Upper lobe of left lung (tissue), 6 donors: ENCODE measurements at places on chromosomes 1 and 21.

GRCh38 chr1:224106568-224107281, 7.2 kb upstream of the FBXO28 start:
- DNase-seq = peak; percentile 51

GRCh38 chr1:44721485-44722361, 9.2 kb downstream of the RNU5D-1 start:
- DNase-seq = no peak

DNA sequence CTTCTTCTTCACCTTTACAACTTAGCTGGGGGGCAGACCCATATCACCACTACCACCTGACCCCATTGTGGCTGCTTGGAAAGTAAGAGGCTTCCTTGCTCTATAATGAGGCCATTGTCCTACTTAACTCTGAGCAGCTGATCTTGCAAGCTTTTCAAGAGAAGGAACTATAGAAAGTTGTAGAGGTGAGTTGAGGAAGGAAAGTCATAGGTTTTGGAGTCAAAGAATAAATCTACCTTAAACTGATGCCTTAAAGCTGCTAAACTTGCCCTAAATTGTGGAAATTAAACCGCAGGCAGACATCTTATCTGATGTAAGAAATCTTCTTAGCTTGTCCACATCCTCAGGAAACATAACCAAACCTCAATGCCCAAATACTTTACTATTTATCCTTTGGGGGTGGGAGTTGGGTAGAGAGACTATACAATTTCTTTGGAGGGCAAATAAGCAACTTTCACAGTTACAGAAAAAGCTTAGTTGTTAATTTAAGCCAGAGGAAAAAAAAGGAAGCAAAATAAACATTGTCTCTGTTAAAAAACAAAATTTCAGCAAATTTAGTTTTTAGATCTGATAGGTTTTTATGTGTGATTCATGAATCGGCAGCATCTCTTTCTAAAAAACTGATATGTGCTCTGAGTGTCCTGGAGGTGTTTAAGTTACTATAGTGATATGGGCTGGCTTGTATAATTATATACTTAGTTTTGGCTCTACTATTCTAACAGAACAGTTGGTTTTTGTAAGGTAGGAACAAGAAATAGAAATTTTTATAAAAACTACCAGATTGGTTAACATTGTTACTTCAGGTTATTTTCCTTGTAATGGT, 4.7 kb downstream of the IL23R start:
- no peak for DNase-seq

DNA sequence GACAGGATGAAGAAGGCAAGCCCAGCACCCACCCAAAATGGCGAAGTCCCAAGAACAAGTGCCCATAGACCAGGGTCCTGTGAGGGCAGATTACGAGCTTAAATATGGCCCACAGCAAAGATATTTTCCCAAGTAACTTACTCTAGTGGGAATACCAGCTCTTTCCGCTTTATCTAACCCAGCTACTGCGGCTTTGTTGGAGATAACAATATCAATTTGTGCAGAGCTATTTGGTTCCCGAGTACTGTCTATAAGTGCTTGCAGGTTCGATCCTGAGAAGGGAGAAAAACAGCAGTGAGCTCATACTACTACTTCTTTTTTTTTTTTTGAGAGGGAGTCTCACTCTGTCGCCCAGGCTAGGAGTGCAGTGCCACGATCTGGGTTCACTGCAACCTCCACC, 14.3 kb upstream of the DNAJC28 start:
- DNase-seq = no peak

DNA sequence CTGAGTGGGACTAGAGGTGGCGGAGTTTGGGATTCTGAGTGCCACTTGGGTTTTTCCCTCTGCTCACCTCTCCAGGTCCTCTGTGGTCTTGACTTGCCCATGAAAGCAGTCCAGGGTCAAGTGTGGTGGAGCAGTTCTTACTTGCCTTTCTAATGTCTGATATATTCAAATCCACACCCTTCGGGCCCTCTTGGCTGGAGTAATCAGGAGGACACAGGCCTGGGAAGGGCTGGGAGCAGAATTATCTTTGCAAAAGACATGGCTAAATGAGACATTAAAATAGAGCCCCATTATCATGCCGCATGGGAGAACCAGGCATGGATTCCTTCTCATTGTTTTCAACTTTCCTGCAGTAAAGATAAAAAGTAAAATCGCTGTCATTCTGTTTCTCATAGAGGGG, 74.0 kb downstream of the NFASC start:
- DNase-seq = no peak

DNA sequence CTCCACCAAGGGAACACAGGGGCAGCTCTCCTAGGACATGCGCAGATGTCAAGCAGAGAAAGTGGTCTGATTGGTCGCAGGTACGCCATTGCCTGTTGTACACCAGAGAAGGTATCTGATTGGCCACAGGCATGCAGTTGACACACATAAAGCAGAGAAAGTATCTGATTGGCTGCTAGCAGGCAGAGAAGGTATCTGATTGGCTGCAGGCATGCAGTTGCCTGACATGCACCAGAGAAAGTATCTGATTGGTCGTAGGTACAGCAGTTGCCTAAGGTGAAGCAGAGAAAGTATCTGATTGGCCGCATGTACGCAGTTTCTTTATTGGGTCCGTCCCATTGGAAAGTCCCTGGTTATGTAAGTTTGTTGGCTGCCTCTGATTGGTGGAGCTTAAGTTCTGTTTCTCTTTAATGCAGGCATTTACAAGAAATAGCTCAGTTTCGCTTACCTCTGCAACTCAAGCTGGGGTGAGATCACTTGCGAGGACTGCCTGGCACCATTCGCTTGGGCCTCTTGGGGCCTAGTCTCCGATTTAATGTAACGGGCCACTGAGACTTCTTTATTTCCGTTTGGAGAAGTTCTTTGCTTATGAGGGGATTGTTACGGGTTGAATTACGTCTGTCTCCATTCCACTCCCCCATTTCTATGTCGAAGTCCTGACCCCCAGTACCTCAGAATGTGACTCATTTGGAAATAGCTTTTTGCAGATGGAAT, 74.2 kb downstream of the SIK1 start:
- DNase-seq = no peak

DNA sequence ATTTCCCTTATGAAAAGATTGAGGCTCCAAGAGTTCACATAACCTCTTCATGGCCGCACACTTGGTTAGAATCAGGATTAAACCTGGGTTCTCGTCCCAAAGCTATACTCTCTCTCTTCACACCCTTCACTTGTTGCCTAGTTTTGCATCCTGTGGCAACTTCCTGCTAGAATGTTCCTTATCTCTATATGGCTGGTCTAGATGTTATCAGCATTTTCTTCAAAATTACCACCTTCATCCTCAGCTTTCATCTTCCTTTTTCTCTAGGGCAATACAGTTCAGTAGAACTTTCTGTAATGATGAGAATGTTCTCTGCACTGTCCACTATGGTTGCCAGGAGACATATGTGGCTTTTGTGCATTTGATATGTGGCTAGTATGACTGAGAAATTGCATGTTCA, 31.1 kb upstream of the BCAR3 start:
- no peak for DNase-seq

- DNase-seq = no peak
These were observed 53.1 kb upstream of the CTPS1 start for GRCh38 chr1:40926441-40926840.

DNA sequence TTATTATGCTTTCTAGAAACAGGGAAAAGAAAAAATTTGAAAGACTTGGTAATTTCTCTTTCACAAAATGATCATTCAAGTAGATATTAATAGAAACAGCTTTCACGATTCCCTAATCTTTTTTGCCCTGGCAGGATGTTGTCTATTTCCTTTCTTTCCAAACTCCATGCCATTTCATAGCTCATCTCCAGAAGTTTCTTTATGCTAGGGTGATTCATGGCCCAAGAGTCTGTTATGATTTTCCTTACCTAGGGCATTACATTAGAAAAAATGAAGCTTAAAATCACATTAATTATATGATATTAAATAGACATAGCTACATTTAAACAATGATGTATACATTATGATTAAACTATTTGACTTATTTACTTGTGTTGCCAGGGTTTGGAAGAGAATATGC, 762.1 kb downstream of the LTN1 start:
- DNase-seq = no peak

DNA sequence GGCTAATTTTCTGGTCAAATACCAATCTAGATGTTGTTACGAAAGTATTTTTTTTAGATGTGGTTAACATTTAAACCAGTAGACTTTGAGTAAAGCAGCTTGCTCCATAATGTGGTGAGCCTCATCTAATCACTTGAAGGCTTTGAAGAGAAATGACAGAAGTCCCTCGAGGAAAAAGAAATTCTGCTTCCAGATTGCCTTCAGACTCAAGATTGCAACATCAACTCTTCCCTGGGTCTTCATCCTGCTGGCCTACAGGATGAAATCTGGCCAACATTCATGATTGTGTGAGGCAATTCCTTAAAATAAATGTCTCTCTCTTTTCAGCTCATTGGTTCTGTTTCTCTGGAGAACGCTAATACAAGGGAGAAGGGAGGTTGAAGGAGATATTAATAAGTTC, 32.5 kb upstream of the SSX2IP start:
- DNase-seq = no peak

GRCh38 chr1:219383281-219383680, 209.6 kb downstream of the LYPLAL1 start:
- DNase-seq = no peak

DNA sequence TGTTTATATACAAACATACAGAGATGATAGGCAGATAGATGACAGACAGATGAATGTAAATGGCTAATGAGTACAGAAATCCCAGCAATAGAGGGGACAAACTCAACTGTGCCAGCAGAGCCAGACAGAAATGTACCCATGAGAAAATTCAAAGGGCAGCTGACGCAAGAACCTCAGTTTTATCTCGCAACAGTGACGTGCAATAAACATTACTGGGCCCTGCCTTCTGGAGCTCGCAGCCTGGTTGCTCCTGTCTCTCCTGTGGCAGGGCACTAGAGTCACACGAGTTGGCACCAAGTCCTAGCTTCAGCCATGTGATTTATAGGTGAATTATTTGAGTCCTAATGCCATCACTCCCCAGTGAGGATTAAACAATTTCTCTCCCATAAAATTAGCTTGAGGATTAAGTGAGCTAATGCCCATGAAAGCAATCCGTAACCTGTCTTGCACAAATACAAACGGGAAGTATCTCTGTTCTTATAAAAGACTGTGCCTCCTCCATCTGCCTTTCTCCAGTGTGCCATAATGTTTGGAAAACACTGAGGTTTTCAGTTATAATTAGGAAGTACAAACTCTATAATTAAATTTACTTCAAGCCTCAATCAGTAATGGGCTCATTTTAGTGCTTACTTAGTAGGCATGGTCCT, 50.7 kb downstream of the VAV3 start:
- DNase-seq = peak; percentile 47

GRCh38 chr1:238895911-238896310, 490.5 kb upstream of the CHRM3 start:
- no peak for DNase-seq

GRCh38 chr1:202365092-202365815, 16.8 kb downstream of the PPP1R12B start:
- DNase-seq = no peak

- no peak for DNase-seq
These were observed at the start of gene CHIT1 for GRCh38 chr1:203229471-203230135. TSS of gene CHIT1 (minus strand) at chr1:203229673. CDS start at chr1:203229636, 37 bp downstream.

- DNase-seq = no peak
These were observed 143.9 kb upstream of the UBE2U start for GRCh38 chr1:64059556-64059955.

- DNase-seq = no peak
These were observed 1.4 kb downstream of the HMGN1 start for GRCh38 chr21:39347537-39347936.
